ENCODE measurements at places on chromosomes 13 and 19. TPM values are rescaled to one million over a fixed set of nuclear protein-coding genes. Genes with fewer than 3 reads are reported as not detected.

- DNase-seq = no peak
Observed at GRCh38 chr19:55580628-55581144, at the start of gene ZNF579. Gene ZNF579 (minus strand): TSS chr19:55580848. CDS start chr19:55579639, 1,209 bp downstream.

The FGF22 gene
- 0.42 TPM for polyA plus RNA-seq

GRCh38 chr13:111492341-111492950 lies 172.0 kb downstream of the TEX29 start:
- no peak for DNase-seq

The KLF1 gene
- 0.40 TPM for polyA plus RNA-seq

The ZNF266 gene
- polyA plus RNA-seq = 27.4 TPM

DNA sequence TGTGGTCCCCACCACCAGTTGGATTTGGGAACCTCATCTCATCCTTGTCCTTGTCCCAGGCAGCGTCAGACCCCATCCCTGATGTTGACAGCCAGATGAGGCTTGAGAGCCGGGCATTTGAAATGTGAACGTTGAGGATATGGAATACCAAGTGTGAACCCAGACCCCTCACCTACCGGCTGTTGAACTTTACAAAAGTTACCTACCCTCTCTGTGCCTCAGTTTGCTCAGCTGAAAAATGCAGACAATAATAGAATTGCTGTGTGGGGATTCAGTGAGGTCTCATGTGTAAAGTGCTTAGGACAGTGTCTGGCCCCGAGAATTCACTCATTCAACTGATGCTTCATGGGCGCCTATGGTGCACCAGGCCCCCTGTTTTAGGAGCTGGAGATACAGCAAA lies 693 bp upstream of the SIGLEC14 start:
- no peak for DNase-seq

DNA sequence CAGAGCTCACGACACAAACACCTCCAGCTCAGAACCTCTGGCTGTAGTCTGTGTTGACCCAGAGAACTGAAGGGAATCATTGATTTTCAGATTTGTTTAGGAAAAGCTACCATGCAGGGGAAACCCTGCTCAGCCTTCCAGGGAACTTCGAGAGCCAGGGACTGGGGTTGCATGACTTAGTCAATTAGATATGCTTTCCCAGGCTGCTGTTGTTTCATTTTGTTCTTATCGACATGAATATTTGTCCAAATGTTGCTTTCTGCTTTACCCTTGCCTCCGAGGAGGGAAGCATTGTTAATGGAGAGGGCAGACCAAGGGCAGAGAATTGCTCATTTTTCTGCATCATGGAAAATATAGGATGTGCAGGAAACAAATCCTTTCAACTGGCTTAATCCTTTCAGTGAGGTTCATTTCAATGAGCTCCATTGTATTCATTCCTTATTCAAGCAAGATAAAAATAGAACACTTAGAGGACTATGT lies 82.5 kb downstream of the KLF5 start:
- no peak for DNase-seq

DNA sequence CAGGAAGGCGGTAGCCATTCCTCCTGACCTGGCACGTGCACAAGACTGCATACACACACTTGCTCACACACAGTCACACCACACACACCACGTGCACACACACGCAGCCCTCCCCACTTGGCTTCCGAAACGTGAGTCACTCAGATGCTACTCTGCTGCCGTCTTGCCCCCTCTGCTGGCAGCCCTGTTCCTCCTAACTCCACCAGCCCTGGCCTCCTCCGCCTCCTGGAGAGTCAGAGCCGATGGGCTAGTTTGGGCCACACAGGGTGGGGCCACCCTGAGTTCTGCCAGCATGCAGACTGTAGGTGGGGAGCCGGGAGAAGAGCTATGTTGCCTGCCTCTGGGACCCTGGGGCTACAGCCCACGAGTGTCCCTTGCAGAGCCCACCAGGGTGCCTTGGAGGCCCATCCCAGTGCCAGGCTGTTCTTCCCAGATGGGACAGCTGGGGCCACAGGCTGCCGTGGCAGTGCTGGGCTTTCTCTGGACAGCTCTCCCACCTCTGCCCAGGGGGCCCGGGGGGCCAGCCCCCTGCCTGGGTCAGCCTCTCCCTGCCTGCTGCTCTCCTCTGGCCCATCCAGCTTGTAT lies 12.1 kb downstream of the PIN1 start:
- DNase-seq = no peak

DNA sequence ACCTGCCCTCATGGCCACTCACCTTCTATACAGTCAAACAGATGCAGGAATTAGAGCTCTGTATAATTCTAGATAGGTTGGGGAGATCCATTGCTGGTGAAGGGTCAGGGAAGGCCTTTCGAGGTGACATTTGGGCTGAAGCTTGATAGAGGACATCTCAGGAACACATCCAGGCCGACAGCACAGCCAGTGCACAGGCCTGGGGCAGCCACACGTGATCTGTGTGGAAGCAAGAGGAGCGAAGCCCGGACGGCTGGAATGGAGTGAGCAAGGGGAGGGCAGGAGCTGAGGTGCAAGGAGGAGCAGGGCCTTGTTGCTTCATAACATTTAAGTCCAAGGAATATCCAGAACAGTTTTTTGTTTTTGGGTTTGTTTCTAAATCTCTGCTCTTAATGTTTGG lies 4.5 kb upstream of the OVOL3 start:
- DNase-seq = no peak

DNA sequence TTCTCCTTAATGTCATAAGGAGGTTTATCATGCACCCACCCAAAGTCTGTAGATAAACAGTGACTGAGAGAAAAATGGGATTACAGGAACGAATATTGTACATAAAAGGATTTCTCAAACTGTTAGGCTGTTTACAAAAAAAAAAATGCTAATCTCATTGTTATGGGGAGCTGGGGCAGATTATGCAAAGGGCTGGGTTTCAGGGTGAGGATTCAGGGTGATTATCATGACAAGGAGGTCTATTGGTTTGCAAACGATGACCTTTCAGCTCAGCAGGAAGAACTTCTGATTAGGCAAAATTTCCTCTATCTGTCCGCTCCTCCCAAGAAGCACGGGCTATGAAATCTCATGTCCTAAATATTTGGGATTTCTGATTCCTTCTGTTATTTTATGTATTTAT lies 41.4 kb downstream of the NLRP12 start:
- no peak for DNase-seq

DNA sequence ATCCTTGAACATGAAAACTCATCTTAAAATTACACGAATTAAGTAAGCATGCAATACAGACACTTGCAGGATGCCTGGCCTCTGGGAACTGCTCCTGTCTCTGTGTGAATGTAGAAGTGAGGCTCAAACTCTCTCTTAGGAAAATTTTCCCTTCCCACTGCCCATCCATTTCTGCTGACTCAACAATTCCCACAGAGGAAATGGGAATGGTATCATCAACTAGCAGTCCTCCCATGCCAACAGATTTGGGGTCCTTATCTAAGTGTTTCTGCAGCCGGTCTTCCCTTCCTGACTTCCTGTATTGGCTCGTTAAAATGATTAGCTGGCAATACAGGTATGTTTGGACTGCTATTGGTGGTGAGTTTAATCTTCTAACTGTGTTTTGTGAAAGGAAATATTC lies 85.8 kb downstream of the DOCK9 start:
- no peak for DNase-seq

The SLC8A2 gene
- 0.07 TPM for polyA plus RNA-seq

- no peak for DNase-seq
Observed at GRCh38 chr13:65064967-65065366, 2165.2 kb downstream of the PCDH9 start.

DNA sequence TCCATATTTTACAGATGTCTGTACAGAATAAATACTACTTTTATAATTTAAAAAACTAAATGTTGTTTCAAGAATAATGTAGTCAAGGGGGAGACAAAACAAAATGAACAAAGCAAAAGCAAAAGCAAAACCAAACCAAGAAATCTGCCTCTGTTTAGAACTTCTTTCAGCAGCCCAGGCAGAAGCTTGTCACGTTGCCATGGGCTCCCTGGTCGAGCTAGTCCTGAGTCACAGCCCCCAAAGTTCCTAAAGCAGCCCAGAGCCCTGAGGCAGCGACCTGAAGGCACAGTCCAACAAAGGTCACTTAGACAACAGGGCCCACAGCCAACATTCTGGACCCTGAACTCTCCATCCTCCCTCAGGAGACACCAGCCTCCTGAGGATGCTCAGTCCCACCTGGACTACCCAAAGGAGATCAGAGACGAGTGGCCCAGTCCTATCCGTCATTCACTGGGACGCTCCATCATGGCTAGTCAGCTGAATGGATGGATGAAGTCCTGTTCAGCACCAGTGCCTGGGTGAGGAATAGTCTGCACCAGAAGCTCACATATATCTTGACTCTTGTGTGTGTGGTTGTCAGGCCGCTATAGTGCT lies 41.7 kb downstream of the SIAH3 start:
- no peak for DNase-seq

Measured in right renal cortex interstitium (tissue), 3 donors.